Stimulated activated CD4-positive, alpha-beta T cell treated with anti-CD3 and anti-CD28 coated beads, Interleukin-4, amount 100 ng/mL, for 48 hours (primary cell): ENCODE measurements at places on chromosomes 5 and 9.

- DNase-seq: no peak
Measured at GRCh38 chr9:133813749-133814585, 75.8 kb upstream of the SARDH start.

GRCh38 chr5:50905996-50906570 lies 239.6 kb downstream of the PARP8 start:
- DNase-seq: no peak

DNA sequence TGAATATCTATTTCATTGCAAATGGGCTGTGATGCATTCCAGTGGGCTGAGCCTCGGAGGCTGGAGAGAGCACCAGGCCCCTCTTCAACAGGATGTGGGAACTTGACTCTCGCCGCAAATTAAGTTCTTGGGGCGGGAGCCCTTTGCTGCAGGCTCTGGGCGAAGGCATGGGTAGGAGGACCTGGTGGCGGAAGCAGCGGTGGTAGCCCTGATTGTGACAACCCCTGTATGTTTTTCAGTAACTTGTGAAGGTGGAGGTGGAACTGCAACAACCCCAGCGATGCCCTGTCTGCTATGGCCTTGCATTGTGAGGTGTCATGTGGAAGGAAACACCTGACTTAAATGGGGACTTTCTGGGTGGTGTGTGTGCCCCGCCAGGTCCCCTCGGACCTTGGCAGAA lies 9.4 kb downstream of the FYB1 start:
- peak; percentile 54 for DNase-seq

DNA sequence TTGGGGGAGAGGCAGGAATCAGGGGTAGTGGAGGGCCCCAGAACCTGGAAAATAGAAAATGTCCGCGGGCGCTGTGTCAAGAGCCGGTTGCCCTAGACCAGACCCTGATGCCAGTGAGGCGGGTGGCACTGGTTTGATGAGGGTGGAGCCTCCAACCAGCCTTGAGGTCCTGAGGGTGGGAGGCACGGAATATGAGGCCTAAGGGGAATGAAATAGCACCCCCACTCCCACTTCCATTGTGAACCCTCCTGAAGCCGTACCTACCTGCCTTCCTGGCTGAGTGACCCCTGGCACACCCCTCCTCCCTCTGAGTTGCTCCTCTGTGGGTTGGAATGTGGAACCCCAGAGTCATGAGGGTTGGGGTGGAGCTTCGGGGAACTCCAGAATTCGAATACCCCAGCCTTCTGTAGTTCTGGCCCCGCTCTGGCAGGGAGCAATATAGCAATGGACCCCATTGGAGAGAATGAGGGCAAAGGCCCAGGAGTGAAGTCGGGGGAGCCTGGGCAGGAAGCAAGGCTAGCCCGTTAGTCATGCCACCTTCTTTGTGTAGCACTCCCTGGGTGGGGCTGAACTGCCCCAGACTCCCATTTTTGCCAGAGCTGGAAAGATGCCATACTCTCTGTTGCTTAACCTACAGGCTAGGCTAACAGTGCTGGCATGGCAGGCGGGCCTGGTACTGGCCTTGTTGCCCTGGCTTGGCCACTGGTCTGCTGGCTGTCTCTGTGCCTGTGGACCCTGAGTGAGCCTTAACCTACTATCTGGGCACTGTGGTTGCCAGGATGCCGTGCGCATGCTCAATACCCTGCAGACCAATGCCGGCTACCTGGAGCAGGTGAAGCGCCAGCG lies 1.0 kb downstream of the FPGS start:
- DNase-seq: no peak

DNA sequence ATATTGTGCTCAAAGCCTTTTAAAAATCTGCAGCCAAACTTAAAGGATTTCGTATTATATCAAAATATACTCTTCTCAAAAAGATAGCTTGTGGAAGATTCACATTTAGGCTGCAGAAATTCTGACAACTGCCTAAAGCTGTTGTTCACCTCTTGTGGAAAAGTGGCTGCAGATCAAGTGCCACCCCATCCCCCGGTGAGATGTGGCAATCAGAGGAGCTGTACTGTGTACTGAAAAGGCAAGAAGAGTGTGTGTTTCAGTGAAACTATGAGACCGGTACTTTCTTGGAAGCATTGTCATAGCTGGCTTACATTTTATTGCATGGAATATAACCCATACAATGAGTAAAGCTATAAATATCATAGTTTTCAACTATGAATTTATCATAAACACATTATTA lies 64.3 kb downstream of the CDH18 start:
- DNase-seq: no peak

GRCh38 chr9:76459694-76460635 lies 983 bp downstream of the GCNT1 start:
- DNase-seq: no peak

- DNase-seq: no peak
Measured at GRCh38 chr9:125467116-125467740, 205.6 kb downstream of the GAPVD1 start.

DNA sequence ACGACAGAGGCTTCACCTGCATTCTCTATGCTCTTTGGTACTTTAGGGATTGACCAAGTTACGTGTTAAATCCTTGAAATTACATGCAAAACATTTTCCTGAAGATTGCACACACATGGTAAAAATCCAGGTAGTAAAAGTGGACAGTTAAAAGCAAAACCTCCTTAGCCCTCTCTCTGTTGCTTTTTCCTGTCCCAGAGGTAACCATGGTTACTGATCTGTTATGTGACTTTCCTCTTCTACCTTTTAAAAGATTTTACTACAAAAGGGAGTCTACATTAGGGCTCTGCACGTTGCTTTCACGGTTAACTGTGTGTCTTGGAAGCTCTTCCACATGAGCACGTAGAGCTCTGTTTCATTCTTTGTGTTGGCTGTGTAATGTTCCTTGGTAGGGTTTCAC lies 97.0 kb downstream of the PPARGC1B start:
- DNase-seq: no peak
